ENCODE measurements at places on chromosomes 2 and 18.
A peak's percentile ranks its signal among the peaks of the same experiment; 100 is the strongest.

- peak; percentile 40 for DNase-seq
Observed at GRCh38 chr18:22346401-22346952, 71.2 kb downstream of the CTAGE1 start.

DNA sequence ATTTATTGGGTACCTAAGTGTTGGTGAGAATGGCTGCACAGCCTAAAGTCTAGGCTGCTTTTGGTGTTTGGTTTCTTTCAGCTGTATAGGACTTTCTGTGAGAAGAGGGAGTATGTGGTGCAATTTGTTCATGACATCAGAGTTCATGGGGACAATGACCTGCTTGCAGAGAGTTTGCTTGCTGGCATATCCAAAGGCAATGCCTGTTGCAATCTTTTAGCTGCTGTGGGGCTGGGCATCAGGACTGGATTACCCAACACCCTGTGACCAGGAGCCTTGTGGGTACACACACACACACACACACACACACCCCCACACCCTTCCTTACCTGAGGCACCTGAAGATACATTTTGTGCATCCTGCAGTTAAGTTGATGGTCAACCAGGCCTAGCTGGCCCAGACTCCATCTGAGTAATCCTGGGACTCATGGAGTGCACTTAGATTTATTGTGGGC is 68.4 kb downstream of the LIPG start:
- no peak for DNase-seq

- no peak for DNase-seq
Observed at GRCh38 chr2:6945821-6946220, 28.6 kb downstream of the RNF144A start.

DNA sequence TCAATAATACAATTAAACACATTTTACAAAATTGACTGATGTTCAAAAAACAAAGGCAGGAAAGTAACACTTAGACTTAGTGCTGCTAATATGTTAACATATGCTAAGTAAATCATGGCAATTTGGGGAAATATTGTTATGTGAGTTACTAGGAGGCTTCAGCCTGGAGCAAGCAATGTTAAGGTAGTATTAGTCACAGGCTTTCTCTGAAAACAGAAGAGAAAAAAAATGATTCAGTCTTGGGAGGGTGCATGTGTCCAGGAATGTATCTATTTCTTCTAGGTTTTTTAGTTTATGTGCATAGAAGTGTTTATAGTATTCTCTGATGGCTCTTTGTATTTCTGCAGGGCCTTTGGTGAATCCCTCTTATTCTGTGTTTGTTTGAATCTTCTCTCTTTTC is 345.8 kb upstream of the TFPI start:
- DNase-seq: no peak

DNA sequence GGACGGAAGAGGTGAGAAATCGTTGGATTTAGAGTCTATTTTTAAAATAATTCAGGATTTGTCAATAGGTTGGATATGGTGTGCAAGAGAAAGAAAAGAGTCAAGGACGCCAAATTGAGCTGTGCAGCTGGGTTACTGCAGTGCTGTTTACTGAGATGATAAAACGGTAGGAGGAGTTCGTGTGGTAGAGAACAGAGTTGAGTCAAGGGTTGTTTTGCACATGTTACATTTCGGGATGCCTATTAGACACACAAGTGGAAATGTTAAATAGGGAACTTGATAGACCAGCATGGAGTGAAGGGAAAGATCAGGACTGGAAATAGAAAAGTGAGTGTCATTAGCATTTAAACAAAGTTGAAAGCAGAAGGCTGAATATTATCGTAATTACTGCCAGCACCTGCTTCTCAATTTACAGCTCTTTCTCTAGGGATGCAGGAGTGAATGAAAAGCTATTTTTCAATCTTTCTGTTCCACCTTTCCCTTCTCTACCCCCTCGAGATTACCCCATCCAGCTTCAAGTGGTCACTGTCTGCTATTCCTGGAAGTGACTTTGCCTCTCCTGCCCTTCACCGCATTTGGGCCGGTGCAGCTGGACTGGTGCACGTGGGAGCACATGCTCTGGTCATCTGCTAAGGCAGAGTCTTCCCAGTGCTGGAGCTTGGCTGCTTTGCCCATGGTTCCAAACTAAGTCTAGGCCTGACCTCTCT is 30.3 kb downstream of the GPR75 start:
- no peak for DNase-seq

GRCh38 chr2:64918220-64918886 is 70.8 kb upstream of the SLC1A4 start:
- no peak for DNase-seq

GRCh38 chr18:75173125-75173432 is 35.9 kb downstream of the PTGR3 start:
- no peak for DNase-seq

GRCh38 chr2:228181098-228182019 is at the start of gene SPHKAP:
Gene SPHKAP, minus strand, starts transcription at chr2:228181687. Its CDS starts 89 bp downstream, at chr2:228181598.
- DNase-seq: no peak

GRCh38 chr2:121075006-121075551 is 209.9 kb downstream of the TFCP2L1 start:
- DNase-seq: no peak

GRCh38 chr2:215657844-215658243 is 222.0 kb upstream of the FN1 start:
- no peak for DNase-seq

DNA sequence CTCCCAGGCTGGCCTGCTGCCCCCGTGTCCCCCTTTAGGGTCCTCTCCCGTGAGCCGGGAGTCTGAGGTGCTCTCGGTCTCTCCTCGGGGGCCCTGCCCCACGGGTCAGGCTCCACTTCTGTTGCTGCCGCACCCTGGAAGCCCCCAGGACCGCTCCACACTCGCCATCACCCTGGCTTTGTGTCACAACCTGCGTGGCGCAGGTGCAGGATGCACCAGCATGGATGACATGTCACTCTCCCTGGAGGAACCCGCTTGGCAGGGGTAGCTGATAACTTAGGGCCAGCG is 10.8 kb upstream of the ARHGEF4 start:
- no peak for DNase-seq

DNA sequence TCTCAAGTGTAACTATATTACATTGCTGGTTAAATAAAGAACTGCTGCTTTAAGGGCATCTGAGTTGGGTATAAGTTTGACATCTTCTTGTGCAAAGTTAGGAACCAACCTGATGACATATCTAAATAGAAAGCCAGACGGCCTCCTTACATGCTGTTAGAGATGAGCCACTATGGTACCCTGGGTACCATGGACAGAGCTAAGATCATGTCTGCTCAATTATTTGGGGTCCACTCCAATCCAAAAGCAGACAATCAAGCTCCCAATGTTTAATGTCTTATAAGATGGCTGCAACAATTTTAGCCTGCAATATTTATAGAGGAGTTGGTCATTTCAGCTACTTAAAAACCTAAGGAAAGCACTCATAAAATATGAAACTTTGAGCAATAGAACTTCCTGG is 86.2 kb downstream of the UPP2 start:
- DNase-seq: no peak

DNA sequence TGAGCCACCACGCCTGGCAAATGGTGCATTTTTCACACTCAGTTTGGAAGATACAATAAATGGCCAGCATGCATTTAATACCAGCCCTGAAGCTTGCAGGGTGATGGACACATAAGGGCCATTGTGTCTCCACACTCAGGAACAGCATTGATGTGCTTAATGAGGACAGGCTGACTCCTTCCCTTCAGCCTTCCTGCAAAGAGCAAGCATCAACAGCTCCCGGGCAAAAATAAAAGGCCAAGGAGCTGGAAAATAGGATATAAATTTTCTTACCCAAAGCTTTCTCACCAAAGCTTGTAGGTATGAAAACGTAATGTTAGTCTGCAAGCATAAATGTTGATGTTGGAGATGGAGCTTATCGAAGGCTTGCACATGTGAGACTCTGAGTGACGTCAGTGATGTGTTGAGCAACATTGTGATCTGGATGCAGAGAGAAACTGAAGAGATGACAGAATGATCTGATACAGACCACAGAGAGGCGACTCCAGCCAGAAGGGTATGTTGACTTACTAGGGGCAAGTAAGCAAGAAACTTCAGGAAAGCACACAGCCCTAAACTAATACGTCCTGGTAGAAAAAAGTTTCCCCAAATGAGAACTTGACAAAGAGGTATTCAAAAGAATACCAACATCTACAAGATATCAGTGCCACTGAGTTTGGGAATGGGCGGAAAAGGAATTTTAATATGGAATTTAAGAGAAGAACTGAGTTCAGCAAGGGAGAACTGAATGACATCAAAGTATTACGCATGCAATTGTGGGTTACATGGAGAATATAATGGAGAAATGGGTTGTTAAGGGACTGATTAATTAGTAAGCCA is 256.5 kb downstream of the TGIF1 start:
- DNase-seq: no peak

GRCh38 chr18:23235860-23236259 is 100.6 kb downstream of the CABLES1 start:
- no peak for DNase-seq

GRCh38 chr18:79393181-79393634 is 2.5 kb upstream of the NFATC1 start:
- DNase-seq: no peak

GRCh38 chr2:222504719-222505118 is 80.4 kb downstream of the SGPP2 start:
- no peak for DNase-seq

GRCh38 chr2:112542984-112543661 is 858 bp downstream of the POLR1B start:
- DNase-seq: no peak

GRCh38 chr2:216082805-216083204 is 1.1 kb downstream of the TMEM169 start:
- DNase-seq: no peak

DNA sequence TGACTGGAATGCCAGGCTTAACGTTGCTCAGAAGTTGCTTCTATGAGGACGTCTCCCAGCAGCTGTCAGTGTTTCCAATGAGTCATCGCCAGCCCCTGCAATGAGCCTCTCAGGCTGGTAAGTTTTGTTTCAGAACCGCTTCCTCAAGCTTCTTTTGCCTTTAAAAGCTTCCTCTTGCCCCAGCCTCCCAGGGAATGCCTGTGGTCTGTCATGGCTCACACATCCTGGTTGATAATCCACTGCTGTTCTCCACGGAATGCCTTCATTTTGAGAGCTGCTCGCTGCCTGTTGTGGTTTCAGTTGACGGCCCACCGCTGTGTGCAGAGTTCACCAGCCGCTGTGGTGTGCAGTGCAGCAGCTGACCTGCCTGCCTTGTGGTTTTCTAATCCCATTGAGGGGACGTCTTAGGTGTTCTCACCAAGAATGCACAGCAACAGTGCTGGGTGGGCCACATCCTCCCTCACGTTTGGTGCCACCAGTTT is 96.4 kb downstream of the RTP5 start:
- peak; percentile 38 for DNase-seq

- no peak for DNase-seq
Observed at GRCh38 chr2:211174021-211174420, 617.6 kb downstream of the CPS1 start.

- no peak for DNase-seq
Observed at GRCh38 chr2:173410579-173410978, 55.9 kb downstream of the CDCA7 start.

GRCh38 chr2:24576617-24577016 is 85.6 kb downstream of the NCOA1 start:
- DNase-seq: no peak

GRCh38 chr18:211582-211981 is 53.2 kb downstream of the USP14 start:
- DNase-seq: no peak

DNA sequence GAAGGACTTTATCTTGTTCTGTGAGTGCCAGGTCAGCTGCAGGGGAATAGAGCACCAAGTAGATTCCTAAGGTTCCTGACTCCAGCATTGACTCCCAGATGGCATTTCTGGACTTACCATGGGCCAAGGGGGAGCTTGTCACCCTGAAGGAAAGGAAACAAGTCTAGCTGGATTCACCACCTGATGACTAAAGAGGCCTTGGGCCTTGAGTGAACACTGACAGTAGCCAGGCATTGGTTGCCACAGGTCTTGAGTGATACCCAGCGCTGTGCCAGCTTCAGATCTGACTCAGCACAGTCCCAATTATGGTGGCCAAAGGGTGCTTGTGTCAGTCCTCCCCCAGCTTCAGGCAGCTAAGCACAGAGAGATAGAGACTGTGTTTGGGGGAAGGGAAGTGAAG is 40.1 kb upstream of the CAPN13 start:
- DNase-seq: no peak

GRCh38 chr2:188114014-188114413 is 177.7 kb upstream of the GULP1 start:
- DNase-seq: no peak

GRCh38 chr2:46053564-46053963 is 243.6 kb upstream of the EPAS1 start:
- no peak for DNase-seq

GRCh38 chr2:15666861-15667808 is 75.5 kb downstream of the DDX1 start:
- DNase-seq: no peak

- no peak for DNase-seq
Observed at GRCh38 chr2:168607992-168608391, 151.9 kb downstream of the CERS6 start.

DNA sequence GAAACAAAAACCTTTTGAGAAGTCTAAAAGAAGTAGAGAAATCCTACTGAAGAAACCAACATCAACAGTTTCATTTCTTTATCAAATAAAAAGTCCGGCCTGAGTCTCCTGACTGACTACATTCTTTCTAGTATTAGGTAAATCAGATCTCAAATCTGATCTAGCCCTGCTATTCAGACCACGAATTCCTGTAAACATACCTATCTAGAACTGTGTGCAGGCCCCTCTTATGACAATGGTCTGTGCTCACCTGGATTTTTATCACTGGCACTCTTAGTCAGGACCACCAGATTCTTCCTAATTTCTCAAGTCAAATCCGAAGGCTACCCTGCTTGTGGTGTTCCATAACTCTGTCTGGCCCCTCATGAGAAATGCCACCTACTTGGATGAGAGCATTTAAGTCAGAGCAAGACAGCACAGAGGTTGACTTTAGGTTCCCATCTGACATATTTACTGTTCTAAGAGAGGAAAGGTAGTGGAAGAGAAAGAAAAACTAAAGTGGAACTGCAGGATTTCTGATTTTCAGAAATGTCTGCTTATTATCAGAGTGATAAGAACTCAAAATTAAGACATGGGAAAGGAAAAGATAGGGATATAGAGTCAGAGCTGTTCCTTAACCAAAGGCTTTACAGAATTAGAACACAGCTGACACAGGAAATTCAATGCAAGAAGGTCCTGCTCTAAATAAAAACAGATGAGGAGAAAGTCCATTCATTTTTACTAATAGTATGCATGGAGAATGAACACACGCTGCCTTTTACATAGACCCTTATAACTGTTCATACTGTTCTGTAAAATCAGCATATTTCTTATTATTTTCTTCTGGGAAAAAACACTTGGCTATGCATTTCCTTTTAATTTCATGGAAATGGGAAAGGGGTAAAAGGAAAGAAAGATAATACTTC is 56.5 kb downstream of the SLC8A1 start:
- DNase-seq: no peak

GRCh38 chr2:215454519-215455246 is 18.8 kb upstream of the FN1 start:
- DNase-seq: no peak

- DNase-seq: no peak
Observed at GRCh38 chr2:132589966-132590365, 80.0 kb downstream of the LYPD1 start.

GRCh38 chr2:11160731-11161455 is 5.6 kb downstream of the SLC66A3 start:
- no peak for DNase-seq

- peak; percentile 79 for DNase-seq
Observed at GRCh38 chr18:36186461-36187192, 670 bp upstream of the MOCOS start.

GRCh38 chr2:768451-768850 is 91.2 kb upstream of the TMEM18 start:
- DNase-seq: no peak
